ENCODE measurements at places on chromosomes 5 and 9.

GRCh38 chr9:97316904-97317303 lies 9.4 kb downstream of the CCDC180 start:
- no peak for DNase-seq

DNA sequence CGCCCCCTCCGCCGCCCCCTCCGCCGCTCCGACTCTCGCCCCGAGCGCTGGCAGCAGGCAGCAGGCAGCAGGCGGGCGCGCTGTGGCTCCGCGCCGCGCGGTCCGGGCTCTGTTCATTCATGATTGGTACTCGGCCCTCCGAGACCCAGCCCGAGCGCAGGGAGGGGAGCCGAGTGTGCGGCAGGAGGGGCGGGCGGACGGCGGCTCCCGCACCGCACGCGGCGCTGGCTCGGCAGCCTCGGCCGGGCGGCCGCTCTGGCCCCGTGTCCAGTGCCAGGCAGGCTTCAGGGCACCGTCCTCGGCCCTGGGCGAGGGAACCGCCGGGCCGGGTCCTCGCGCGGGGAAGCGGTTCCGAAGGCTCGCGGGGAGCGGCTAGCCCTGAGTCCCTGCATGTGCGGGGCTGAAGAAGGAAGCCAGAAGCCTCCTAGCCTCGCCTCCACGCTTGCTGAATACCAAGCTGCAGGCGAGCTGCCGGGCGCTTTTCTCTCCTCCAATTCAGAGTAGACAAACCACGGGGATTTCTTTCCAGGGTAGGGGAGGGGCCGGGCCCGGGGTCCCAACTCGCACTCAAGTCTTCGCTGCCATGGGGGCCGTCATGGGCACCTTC lies at the start of gene KCNIP1:
KCNIP1 (plus strand) TSS at position 31 of the 607 bp plus-strand sequence.
- no peak for DNase-seq

DNA sequence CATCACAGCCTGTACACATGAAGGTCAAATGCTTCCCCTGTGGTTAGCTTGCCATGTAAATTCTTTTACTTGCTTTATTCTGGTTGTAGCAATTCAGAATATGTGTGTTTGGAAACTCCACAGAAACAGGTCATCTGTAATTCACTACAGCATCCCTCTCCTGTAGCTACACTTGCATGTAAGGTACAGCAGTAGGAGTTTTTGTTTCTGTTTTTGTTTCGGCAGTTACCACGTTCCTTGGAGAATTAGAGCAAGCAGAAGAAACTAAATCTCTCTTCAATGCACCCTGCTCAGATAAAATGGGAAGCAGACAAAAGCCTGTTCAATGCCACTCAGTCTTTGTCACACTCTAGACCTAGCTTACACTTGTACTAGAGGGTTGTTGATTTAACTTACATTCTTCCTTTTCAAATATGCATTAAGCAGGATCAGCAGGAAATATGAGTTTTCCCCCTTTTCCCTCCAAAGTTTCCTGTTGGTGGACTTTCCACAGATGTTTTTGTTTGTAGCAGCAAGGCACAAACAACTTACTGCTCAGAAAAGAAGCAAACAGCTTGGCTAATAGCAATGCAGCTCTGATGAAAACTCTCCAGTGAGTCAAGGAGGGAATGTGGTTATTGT lies 80.9 kb downstream of the YIPF5 start:
- no peak for DNase-seq

- no peak for DNase-seq
These were observed 104.9 kb downstream of the SYK start for GRCh38 chr9:90906316-90907055.

GRCh38 chr9:6078382-6079105 lies 63.1 kb upstream of the RANBP6 start:
- DNase-seq: no peak

- DNase-seq: no peak
These were observed 26.9 kb downstream of the TNIP1 start for GRCh38 chr5:151053796-151054462.

GRCh38 chr5:16934677-16935153 lies 1.4 kb downstream of the MYO10 start:
- DNase-seq: no peak

- no peak for DNase-seq
These were observed 82.9 kb downstream of the COL23A1 start for GRCh38 chr5:178507151-178507932.

GRCh38 chr5:66620711-66621110 lies 24.5 kb downstream of the MAST4 start:
- no peak for DNase-seq

GRCh38 chr5:95668728-95669127 lies 14.1 kb downstream of the SPATA9 start:
- DNase-seq: no peak

GRCh38 chr5:174251305-174252000 lies 205.9 kb downstream of the NSG2 start:
- no peak for DNase-seq

DNA sequence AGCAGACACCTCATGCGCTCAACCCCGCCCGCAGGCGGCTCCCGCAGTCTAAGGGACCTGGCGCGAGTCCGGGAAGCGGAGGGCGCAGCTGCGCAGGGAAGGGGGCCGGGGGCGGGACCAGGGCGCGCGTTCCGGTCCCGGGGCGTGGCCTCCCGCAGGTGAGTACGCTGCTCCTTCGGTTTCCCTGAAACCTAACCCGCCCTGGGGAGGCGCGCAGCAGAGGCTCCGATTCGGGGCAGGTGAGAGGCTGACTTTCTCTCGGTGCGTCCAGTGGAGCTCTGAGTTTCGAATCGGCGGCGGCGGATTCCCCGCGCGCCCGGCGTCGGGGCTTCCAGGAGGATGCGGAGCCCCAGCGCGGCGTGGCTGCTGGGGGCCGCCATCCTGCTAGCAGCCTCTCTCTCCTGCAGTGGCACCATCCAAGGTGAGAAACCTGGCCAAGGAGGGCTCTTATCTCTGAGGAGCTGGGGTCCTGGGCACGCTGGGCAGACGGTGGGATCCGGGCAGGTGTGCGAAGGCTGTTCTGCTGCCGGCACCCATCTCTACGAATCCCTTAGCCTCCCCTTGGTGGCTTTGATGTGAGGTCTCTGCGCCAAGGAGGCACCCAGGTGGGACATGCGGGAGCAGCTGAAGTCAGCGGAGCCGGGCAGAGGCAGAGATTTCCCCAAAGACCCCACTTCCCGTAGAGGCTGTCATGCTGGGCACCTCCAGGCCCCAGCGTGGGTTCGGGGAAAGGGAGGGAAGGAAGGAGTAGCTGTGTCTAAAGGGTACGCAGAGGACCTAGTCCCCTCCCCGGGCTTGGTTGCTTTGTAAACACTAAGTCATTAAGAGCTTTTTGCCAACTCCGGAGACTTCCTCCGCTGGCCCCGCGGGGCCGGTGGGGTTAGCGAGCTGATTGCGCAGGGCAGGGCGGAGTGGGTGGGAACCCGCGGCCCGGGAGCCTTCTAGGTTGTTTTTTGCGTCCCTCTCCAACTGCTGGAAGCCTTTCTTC lies at the start of gene F2RL1:
F2RL1 (plus strand) TSS at position 187 of the 988 bp plus-strand sequence; CDS start at position 340, 153 bp downstream.
- DNase-seq: no peak

DNA sequence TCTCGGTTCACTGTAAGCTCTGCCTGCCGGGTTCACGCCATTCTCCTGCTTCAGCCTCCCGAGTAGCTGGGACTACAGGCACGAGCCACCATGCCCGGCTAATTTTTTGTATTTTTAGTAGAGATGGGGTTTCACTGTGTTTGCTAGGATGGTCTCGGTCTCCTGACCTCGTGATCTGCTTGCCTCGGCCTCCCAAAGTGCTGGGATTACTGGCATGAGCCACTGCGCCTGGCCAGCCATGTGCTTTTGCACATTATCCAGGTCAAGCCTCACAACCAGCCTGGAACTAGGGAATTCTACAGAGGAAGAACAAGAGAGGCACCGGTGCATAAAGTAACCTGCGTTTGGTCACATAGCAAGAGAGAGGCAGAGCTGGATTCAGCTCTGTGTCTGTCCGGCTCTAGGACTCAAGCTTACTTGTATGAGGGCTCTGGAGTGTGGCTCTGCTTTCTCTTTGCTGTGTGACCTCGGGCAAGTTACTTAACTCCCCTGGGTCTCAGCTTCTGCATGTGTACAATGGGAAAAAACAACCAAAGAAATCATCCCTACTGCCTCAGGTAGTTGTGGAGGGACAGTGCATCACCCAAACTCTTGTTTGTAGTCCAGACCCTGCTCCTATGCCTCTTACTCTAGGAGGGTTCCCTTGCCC lies 6.3 kb downstream of the FGF18 start:
- DNase-seq: no peak

- DNase-seq: no peak
These were observed 37.2 kb downstream of the OLFML2A start for GRCh38 chr9:124814164-124814535.

GRCh38 chr5:65059681-65060598 lies 291.2 kb downstream of the CWC27 start:
- peak; percentile 34 for DNase-seq

DNA sequence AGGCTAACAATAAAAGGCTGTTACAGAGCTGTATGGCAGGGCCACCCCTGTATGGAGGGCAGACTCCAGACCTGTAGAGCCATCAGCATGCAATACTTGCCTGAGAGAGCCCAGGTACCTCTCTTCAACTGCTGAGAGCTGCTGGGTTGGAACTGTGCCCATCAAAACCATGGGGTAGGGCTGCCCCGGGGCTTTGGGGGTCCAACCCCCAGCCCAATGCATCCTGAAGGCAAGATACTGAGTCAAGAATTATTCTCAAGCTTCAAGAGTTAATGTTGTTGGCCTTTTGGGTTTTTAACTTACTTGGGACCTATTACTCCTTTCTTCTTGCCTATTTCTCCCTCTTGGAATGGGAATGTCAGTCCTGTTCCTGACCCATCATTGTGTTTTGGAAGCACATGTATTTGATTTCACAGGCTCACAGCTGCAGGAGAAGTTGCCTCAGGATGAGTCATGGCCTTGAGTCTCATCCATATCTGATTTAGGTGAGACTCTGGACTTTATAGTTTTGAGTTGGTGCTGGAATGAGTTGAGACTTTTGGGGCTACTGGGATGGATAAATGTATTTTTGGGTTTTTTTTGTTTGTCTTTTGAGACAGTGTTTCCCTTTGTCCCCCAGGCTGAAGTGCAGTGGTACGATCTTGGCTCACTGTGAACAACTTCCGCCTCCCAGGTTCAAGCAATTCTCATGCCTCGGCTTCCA lies 21.0 kb upstream of the CDK7 start:
- DNase-seq: no peak

DNA sequence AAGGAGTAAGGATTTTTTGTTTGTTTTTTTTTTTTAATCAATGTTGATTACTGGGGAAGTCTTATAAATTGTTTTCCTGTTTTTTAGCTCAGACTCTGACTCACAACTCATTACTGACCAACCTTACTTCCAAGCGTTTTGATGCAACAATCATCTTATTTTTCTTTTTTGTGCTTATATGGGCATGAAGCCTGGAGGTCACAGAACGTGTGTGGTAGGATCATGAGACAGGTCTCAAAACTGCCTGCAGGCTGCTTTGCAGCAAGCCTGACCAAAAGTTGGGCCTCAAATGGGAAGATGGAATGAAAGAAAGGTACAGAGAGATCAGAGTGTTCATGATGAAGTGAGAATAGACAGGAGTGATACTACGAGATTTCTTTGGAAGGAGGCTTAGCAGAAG lies 38.5 kb downstream of the SNCAIP start:
- DNase-seq: no peak

DNA sequence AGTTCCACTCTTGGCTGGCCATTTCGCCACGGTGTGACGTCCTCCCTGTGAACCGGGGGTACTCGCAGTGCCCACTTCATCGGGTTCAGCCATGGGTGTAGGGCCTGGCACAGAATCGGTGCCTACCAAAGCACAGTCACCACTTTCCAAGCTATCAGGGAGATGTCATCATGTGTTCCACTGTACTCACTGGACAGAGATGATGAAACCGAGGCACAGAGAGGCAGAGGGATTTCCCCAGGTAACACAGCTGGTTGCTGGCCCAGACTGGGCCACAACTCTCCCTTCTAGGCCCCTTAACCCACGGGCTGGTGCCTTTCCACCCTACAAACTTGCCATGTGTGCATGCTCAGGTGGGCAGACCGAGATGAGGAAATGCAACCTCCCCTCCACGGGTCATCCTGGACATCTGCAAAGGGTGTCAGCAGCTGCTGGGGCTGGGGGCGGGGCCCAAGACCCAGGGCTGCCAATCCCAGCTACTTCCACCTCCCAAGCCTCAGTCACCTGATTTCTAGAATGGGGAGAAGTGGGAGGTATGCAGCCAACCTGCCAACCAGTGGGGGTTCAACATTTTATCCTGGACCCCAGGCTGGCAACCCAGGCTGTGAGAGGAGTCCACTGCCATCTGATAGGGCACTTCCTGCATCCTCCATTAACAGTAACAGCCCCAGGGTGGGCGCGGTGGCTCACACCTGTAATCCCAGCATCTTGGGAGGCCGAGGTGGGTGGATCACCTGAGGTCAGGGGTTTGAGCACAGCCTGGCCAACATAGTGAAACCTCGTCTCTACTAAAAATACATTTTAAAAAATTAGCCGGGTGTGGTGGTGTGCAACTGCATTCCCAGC lies 893 bp upstream of the SH2D3C start:
- DNase-seq: no peak

GRCh38 chr5:130975299-130975698 lies 189.8 kb downstream of the HINT1 start:
- DNase-seq: no peak

GRCh38 chr5:146079695-146080373 lies 25.5 kb downstream of the PLAC8L1 start:
- DNase-seq: no peak

- no peak for DNase-seq
These were observed 93.5 kb downstream of the PLPP1 start for GRCh38 chr5:55441107-55441771.

DNA sequence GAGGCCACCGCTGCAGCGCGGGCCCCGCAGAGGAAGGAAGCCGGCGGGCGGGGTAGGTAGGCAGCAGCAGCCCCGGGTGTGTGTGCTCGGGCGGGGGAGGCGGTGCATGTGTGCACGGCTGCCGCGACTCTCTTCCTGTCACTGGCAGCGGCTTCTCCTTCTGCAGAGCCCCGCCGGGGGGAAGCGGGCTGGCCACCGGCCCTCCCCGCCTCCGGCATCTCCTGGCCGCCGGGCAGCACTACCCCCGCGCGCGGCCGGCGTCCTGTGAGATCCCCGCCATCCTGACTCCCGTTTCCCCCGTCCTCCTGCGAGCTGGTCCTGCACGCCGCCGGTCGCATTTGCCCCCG lies 315 bp downstream of the PIK3R1 start:
- no peak for DNase-seq

- DNase-seq: no peak
These were observed 79.1 kb upstream of the LMX1B start for GRCh38 chr9:126534431-126535186.

DNA sequence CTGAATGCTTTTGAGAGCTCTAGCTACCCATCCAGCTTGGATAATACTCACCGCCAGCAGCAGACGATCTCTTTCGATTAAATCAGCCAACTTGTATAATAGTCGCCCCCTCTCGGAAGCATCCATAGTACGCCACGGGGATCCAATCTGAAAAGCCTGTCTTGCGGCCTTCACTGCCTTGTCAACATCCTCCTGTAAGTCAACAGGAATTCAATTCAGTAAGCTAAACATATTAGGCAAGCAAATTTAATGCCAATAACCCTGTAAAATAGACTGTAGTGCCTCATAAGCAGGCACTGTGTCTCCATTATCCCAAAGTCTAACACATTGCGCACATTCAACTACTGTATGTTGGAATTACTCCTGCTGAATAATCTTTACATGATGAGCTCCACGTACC lies 22.0 kb downstream of the ALDH1A1 start:
- no peak for DNase-seq

GRCh38 chr5:96812851-96813250 lies 5.1 kb upstream of the ERAP1 start:
- DNase-seq: no peak

- no peak for DNase-seq
These were observed 540.5 kb downstream of the KCTD16 start for GRCh38 chr5:144711172-144711571.

- no peak for DNase-seq
These were observed 29.8 kb downstream of the PCDHAC2 start for GRCh38 chr5:140996060-140996459.
